Pancreas (tissue), 10 donors: ENCODE measurements at places on chromosomes 6 and 20.

- no peak for DNase-seq
Observed at GRCh38 chr6:22124756-22125155, 172.1 kb downstream of the PRL start.

DNA sequence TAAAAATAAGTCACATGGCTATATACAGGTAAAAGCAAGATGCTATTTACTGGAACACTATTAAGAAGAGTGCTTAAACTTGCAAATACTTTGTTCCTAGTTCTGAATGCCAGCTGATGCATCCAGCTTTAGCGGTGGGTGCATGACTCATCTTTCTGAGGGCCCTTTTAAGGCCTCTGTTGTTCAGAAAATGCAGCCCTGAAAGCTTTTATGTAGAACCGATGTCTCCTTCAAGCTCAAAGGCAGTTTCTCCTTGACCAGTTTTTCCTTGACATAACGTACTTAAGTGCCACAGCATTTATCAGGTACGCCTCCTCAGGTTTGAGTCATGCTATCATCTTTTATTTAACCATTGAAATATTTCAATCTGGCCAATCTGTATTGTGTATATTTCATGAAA is 82.8 kb downstream of the MLIP start:
- no peak for DNase-seq

DNA sequence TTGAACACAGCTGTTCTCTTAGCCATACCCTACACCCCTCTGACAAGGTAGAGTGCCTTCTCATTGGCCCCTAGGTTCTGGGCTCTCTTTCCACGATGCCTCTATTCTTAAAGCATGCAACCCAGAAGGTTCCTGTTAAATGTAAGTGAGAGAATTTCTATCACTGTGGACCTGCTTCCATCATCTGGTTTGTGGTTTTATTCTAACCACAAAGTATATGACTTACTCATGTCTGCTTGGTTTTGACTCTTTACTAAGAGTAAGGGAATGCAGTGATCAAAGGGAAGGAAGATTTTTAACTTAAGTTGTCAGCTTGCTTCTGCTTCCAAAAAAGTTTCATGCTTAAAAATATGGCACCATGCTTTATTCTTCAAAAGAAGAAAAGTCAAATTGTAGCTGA is 80.2 kb downstream of the ANKEF1 start:
- DNase-seq, result no peak

GRCh38 chr6:3195420-3195694 is 32.1 kb downstream of the TUBB2B start:
- no peak for DNase-seq

DNA sequence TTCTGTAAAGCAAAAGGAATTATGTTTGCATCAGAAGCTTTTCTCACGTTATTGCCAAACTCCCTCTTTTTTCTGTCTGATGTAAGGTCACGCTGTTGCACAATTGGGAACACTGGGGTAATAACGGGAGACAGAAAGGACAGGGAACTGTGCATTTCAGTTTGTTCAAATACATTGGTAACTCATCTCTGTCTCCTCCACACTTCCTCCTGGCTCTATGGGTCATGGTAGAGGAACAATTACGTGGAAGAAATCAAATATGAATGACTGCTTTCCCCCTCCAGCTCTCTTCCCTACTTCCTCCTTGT is 132.2 kb upstream of the TNFAIP3 start:
- DNase-seq, result no peak

GRCh38 chr6:14141351-14142062 is 23.9 kb downstream of the CD83 start:
- DNase-seq, result no peak

GRCh38 chr6:20873425-20874190 is 339.4 kb downstream of the CDKAL1 start:
- no peak for DNase-seq

- DNase-seq, result no peak
Observed at GRCh38 chr20:41344477-41344876, 3.9 kb downstream of the LPIN3 start.

DNA sequence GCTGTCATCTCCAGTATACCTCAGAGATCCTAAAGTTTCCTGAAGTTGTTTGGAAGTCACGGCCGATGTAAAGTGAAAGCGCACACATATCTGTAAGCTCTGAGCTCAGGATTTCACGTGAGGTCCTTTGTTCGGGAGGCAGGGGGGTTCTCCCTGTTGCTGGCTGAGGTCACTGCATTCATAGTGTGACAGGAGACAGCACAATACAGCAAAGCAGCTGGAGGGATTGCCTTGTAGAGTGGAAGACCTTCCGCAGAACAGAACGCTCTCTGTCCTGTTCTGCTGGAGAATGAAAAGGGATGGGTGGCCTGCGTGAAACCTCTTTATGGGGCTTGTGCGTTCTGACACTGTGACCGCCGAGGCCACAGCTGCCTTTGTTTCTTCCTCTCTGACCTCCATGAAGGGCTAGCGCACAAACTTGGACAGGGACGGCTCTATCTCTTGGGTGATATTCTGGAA is 13.4 kb upstream of the SERPINB1 start:
- DNase-seq, result no peak

DNA sequence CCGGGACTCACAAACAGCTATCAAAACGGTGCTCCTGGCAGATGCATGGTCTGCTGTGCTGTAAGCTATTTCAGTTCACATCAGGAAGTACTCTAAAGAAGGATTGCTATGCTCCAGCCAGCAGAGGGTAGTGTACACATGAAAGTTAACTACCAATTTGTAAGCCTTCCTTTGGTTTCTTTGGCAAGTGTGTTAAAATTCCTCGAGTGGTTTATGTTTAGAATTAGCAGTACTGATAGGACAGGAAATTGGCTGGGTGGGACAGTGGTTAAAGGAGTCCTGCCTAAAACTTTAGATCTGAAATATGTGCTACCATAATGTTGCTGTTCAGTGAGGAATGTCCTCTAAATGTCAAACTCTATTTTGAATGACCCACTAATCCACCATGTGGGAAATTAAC is 47.4 kb downstream of the TRMT11 start:
- no peak for DNase-seq

DNA sequence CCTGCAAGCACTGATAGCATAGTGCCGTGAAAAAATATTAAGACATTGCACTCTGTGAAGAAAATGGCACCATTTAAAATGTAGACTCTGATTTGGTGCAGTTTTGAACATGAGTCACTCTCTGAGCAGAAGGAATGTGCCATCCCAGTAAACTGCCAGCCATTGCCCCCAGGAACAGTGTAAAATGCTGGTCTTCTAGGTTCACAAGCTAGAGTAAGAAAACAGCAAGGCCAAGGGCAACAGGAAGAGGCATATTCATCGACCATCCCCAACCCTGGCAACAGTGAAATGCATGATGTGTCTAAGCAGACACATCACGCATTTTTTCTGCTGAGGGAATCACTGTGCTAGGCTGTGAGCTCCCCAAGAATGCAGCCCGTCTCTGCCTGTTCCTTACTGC is 163.2 kb upstream of the RIN2 start:
- DNase-seq, result no peak

GRCh38 chr20:17457079-17457478 is 74.1 kb downstream of the BFSP1 start:
- no peak for DNase-seq

- DNase-seq, result no peak
Observed at GRCh38 chr6:105604587-105604884, 201.7 kb upstream of the PREP start.

DNA sequence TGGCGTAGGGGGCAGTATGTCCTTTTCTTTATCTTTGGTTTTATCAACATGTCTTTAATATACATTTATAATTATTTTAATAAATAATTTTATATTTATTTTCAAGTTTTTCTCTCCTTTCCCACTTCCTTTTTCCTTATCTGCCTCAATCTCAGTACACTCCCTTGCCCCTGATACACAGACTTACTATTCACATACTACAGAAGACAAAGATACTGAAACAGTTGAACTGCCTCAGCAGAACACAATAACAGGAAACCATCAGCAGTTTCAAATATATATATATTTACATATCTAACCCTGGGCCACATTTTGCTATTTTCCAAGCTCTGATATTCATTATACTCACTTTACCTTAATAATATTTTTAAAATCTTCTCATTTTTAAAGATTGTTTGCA is 19.8 kb downstream of the IBTK start:
- DNase-seq, result no peak

DNA sequence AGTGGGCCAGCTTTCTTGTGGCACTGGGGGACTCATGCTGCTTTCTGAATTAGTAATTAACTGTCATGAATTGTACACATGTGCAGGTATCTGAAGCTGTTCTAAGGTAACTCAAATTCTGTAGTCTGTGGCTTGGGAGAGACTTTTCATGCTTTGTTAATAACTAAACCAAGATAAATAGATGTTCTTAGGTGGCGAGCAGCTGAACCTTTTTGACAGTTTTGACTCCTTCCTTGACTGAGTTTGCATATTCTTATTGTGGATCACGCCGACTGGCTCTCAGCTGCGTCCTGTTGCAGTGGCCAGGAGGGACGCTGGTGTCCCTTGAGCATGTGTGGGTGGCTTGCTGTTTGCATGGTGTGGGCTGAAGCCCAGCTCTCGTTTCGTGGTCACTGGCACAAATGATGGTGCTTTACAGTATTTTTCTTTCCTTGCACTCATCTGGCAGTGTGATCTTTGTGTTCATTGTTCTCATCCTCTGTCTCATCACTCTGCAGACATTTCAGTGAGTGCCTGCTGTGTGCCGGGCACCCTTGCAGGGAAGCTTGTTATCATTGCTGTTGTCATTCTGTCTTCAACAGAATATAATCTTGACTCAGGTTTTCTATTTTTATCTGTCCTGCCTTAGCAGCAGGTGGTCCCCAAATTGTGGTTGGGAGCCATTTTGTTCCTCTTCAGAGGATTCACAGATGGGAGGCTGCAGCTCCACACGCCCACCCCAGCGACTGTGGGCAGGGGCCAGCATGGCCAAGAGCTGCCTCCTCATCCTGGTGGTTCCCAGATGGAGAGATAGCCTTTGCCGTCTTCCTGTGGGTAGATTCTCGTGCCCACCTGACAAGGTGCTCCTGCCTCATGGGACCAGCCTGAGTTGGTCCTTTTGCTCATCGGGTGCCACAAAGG is 39.6 kb downstream of the DUSP22 start:
- DNase-seq, result no peak

- no peak for DNase-seq
Observed at GRCh38 chr6:33958526-33959328, 154.9 kb upstream of the MLN start.

- no peak for DNase-seq
Observed at GRCh38 chr6:26172608-26172968, 85.4 kb downstream of the HFE start.

DNA sequence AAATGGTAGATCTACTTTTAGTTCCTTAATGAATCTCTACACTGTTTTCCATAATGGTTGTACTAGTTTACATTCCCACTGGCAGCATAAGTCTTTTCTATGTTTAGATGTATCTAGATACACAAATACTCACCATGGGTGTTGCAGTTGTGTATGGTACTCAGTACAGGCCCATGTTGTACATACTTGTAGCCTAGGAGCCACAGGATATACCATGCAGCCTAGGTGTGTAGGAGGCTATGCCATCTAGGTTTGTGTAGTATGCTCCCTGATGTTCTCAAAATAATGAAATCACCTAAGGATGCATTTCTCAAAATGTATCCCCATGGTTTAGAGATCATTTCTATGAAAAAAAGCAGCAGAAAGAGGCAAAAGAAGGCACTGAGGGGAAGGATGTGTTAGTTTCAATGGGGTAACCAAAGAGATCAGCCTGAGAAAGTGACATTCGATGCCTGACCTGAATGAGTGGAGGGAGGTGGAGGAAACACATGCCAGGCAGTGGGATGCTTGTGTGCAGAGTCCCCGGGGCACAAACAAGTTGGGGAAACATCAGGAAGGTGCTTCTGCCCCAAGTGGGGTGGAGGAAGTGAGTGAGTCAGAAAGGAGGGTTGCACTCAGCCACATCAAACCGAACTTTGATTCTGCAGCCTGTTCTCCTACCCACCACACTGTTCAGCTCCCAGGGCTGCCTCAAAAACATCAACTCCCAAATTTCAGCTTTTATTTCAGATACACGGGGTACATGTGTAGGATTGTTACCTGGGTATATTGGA is 191.2 kb downstream of the ZNF217 start:
- DNase-seq, result no peak

DNA sequence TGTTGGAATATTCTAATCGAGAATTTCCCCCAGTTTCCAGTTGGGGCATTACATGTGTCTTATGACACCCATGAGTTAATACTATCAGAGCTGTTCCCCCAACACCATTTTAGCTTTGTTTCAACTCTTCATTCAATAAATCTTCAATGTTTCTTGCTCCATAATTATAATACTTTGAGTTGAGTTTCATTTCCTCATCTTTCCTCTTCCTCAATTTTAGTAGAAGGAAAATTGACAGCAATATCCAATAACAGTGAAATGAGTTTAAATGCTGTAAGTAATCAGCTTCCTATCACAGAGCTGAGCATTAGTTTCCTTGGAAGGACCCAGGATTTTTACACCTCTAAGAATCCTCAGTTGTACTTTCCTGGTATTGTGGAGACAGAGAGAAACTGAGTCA is 1.0 kb upstream of the STMND1 start:
- no peak for DNase-seq
